Stomach (tissue), 19 donors: ENCODE measurements at places on chromosomes 2 and 18. TPM values are rescaled to one million over a fixed set of nuclear protein-coding genes. Genes with fewer than 3 reads are reported as not detected.
A peak's percentile ranks its signal among the peaks of the same experiment; 100 is the strongest.

DNA sequence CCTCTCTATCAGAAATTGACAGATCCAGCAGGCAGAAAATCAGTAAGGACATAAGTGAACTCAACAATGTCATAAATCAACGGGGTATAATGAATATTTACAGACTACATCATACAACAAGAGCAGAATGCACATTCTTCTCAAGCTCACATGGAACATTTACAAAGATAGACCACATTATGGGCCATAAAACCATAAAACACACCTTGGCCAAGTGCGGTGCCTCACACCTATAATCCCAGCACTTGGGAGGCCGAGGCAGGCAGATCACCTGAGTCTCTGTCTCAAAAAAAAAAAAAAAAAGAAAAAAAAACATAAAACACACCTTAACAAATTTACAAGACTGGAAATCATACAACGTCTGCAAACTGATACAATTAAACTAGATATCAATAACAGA, 36.7 kb downstream of the FBXO15 start:
- H3K36me3 ChIP-seq = no peaks in the 10 kb centered on the region
- DNase-seq = no peak
- H3K27me3 ChIP-seq = no peaks in the 10 kb centered on the region
- no peaks in the 10 kb centered on the region for H3K4me1 ChIP-seq
- no peak overlapping the region for H3K27ac ChIP-seq

GRCh38 chr2:9699139-9700108, 68.6 kb upstream of the YWHAQ start:
- no peak for DNase-seq
- H3K27ac ChIP-seq = no peak overlapping the region
- H3K4me1 ChIP-seq = peaks cover 7% of the 10 kb centered on the region
- H3K4me3 ChIP-seq = no peak overlapping the region
- no peaks in the 10 kb centered on the region for H3K27me3 ChIP-seq

The DAW1 gene
- total RNA-seq = not detected

- DNase-seq = no peak
- H3K36me3 ChIP-seq = no peaks in the 10 kb centered on the region
- H3K27me3 ChIP-seq = no peaks in the 10 kb centered on the region
- H3K27ac ChIP-seq = peak overlapping the region; percentile 55
- no peak overlapping the region for H3K4me3 ChIP-seq
These were observed 62.5 kb downstream of the GPR39 start for GRCh38 chr2:132479155-132479554.

DNA sequence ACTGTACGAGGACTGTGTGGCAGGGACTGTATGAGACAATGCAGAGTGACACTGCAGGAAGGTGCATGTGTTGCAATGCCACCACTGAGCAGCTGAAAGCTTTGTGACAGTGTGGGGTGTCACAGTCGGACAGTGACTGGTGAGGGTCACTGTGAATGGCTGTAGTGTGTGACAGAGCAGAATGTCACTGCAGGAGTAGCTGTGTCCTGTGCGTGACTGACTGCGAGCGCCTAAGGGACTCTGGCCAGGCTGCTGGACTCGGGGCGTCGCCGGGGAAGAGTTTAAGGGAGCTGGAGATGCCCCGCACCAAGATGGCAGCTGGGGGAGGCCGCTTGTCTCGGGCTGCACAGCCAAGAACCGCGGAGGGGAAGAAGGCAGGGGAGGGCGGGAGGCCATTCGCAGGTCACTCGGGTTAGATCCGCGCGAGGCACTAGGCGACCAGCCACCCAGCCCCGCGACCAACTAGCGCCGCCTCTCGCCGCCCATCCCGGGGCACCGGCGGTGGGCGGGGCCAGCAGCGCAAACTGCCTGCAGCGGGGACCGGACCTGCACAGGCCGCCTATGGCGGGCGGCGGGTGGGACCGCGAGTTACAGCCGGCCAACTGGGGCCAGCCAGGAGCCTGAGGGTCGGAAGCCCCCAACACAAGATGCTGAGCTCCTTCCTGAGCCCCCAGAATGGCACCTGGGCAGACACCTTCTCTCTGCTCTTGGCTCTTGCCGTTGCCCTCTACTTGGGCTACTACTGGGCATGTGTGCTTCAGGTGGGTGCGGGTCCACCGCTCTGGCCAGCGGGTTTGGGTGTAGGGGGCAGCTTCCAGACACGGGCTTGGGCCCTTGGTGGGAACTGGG, at the start of gene ABHD1:
ABHD1 (plus strand) TSS at position 514 of the 849 bp plus-strand sequence; CDS start at position 648, 134 bp downstream.
- H3K4me3 ChIP-seq = peak within 1 kb of the TSS; percentile 79
- H3K27ac ChIP-seq = peak within 1 kb of the TSS; percentile 69
- peaks cover 25% of the 10 kb centered on the region for H3K4me1 ChIP-seq
- peak; percentile 69 for DNase-seq
- H3K36me3 ChIP-seq = no peaks in the 10 kb centered on the region

DNA sequence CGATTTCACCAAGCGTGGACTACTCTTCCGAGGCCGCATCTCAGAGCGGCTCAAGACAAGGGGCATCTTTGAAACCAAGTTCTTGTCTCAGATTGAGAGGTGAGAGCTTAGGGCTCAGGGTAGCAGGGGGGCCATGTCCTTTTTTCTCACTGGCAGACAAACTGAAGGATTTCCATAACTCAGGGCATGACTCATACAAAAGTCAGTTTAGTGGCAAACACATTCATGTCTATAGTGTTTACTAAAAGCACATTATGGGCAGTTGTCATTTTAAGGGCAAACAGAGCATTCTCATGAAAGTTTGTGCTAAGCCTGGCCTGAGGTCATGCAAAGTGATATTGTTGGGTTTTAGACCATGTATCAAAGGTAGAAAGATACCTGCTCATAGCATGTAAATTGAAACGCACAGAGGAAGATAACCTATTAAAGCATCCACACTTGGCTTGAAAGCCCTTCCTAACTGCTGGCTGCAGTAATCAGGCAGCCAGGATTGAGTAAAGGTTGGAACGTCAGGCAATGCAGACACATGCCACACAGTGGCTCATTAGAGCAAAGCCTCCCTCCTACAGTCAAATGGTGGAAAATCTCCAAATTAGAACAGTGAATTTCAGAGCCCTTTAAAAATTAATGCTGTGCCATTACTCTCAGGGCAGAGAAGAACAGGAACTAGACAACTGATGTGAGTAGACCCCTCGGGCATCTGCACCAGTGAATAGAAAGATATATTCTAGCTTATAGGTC, 54.2 kb downstream of the HK2 start:
- no peak overlapping the region for H3K27ac ChIP-seq
- DNase-seq = no peak
- peaks cover 76% of the 10 kb centered on the region for H3K36me3 ChIP-seq
- H3K4me1 ChIP-seq = no peaks in the 10 kb centered on the region
- H3K27me3 ChIP-seq = no peaks in the 10 kb centered on the region

DNA sequence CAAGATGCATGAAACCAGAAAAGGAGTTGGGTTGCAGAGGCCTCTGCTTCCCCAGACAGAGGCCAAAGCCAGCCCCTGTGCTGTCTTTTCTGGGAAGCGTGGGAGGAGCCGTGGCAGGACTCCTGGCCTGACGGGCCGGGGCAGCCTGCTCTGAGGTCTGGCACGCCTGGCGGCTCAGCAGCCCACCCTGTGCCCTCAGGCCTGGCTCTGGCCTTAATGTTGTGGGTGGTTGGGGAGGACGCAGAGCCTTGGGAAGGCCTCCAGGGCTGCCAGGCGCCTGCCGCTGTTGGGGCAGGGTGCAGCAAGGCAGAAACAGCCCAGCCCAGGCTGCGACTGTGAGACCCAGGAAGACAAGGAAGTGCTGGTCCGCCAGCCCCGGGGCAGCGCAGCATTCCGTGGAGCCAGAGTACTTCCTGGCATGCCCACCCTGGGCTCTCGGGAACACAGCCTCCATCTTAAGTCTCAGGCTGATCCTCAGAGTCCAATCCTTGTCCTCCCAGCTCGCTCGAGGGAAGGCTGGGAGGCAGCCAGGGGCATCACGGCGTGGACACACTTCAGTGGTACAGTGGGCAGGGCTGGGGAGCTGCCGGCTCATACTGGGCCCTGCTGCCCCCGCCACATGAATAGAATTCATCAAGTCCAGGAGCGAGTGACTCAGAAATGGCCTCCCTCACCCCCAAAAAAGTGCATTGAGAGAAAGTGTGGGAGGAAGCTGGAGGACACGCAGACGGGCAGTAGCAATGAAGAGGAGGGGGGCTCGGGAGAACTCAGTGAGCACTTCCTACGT, 72.6 kb downstream of the EMX1 start:
- DNase-seq = peak; percentile 21
- H3K4me1 ChIP-seq = peaks cover 19% of the 10 kb centered on the region
- no peak overlapping the region for H3K4me3 ChIP-seq
- peaks cover 10% of the 10 kb centered on the region for H3K36me3 ChIP-seq
- no peaks in the 10 kb centered on the region for H3K27me3 ChIP-seq

The RTKN gene
- 26.8 TPM for total RNA-seq

- H3K27ac ChIP-seq = no peak overlapping the region
- H3K36me3 ChIP-seq = no peaks in the 10 kb centered on the region
- no peak for DNase-seq
- H3K27me3 ChIP-seq = peaks cover 4% of the 10 kb centered on the region
These were observed 112.6 kb upstream of the YPEL5 start for GRCh38 chr2:30034052-30034775.

DNA sequence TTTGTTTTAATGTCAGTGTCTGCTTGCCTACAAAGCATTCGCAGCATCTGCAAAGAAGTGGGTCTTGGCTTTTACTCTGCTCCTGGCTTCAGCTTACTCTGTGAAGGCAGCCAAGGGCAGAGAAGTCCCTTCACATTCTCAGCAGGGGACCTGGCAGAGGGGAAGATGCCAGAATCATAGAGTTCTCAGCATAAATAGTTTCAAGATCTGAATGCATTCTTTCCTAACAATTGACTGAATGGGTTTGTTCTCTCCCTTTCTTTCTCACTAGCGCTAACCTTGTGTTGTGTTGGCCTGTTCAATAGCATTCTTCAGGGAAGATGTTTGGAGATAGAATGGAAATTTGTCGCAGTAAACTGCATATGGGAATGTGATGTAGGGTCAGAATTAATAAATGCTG, 106.9 kb downstream of the FARSB start:
- no peak overlapping the region for H3K27ac ChIP-seq
- H3K27me3 ChIP-seq = no peaks in the 10 kb centered on the region
- no peaks in the 10 kb centered on the region for H3K4me1 ChIP-seq
- no peak for DNase-seq
- H3K36me3 ChIP-seq = no peaks in the 10 kb centered on the region
- H3K4me3 ChIP-seq = no peak overlapping the region

GRCh38 chr18:44356566-44357157, 324.0 kb upstream of the SETBP1 start:
- H3K27me3 ChIP-seq = no peaks in the 10 kb centered on the region
- H3K36me3 ChIP-seq = no peaks in the 10 kb centered on the region
- H3K4me1 ChIP-seq = no peaks in the 10 kb centered on the region
- H3K27ac ChIP-seq = no peak overlapping the region
- DNase-seq = no peak
- no peak overlapping the region for H3K4me3 ChIP-seq

GRCh38 chr2:67599561-67599960, 202.4 kb downstream of the ETAA1 start:
- H3K4me3 ChIP-seq = no peak overlapping the region
- no peaks in the 10 kb centered on the region for H3K27me3 ChIP-seq
- H3K27ac ChIP-seq = no peak overlapping the region
- DNase-seq = no peak

DNA sequence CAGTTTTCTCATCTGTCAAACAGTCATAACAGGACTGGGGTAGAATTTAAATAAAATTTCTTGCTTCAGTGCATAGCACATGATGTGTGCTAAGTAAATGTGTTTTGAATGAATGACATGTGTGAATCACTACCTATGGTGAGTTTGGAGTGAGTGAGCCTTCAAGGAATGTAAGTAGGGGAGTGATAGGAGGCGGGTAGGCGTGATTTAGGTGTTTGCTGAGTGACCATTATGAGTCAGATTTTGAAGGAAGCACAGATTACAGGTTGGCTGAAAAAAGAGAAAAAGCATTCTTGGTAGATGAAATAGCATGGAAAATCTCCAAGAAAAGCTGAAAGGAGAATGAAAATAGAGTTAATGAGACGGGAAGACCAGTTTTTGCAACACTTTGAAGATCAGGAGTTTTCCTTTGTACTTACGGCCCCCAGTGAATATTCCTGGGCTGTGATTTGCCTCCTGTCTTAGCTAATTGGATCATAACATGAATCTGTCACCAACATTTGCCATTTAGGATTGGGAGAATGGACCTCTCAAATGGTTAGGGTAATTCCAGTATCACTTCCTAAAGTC, 136.9 kb upstream of the GATA6 start:
- peak overlapping the region; percentile 85 for H3K27ac ChIP-seq
- DNase-seq = peak; percentile 48
- peaks cover 6% of the 10 kb centered on the region for H3K4me1 ChIP-seq
- no peaks in the 10 kb centered on the region for H3K36me3 ChIP-seq
- no peaks in the 10 kb centered on the region for H3K27me3 ChIP-seq

DNA sequence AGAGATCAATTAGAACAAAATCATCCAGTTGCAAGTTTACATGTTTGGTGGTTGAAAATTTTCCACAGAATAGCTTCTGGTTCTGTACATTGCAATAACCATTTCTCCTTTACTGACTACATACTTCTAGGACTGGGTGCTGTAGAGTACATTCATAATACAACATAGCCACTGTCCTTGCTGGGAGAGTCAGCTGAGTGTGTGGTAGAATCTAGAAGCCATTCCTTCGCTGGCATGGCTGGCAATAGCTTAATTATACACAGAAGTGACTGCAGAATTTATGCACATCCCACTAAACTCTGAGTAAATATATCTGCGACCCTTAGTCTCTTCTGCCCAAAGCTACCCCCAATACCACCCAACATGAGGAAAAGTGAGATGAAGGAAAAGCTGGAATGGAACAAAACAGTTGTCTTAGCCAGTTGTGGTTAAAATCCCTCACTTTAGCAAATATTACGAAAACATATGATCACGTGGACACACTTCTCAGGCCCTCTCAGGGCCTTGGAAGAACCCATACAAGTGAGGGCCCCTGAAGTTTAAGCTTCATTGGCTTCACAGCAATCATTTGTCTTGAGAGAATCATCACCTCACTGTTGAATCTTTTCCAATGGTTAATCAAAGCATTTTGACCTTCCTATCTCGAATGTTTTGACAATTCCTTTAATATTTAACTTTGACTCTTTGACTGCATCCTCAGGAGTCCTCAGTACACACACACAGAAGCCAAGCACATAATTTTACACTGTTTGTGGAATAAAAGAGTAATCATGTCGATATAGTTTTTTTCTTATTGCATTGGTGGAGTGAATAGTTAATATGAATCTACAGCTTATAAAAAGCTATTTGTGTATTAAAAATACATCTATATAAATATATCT, 225.1 kb downstream of the ZNF385B start:
- DNase-seq = no peak
- H3K27ac ChIP-seq = no peak overlapping the region
- H3K27me3 ChIP-seq = no peaks in the 10 kb centered on the region
- no peaks in the 10 kb centered on the region for H3K36me3 ChIP-seq

The FKBP1B gene
- total RNA-seq = 13.6 TPM

DNA sequence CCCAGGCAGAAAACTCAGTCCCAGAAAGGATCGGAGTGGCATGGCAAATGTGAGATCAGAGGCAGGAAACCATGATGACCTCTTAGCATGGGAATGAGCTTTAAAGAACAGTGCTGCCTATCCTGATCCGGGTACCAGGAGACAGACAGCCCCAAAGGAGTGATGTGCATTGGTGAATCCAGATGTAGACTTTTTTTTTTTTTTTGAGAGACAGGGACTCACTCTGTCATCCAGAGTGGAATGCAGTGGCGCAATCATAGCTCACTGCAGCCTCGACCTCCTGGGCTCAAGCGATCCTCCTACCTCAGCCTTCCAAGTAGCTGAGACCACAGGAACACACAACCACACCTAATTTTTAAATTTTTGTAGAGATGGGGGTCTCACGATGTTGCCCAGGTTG, 122.7 kb downstream of the VAPA start:
- H3K27me3 ChIP-seq = no peaks in the 10 kb centered on the region
- no peaks in the 10 kb centered on the region for H3K36me3 ChIP-seq
- DNase-seq = peak; percentile 21
- no peak overlapping the region for H3K4me3 ChIP-seq
- no peak overlapping the region for H3K27ac ChIP-seq

The ARHGAP25 gene
- 2.8 TPM for total RNA-seq
